ENCODE measurements at places on chromosomes 2 and 18. TPM values are rescaled to one million over a fixed set of nuclear protein-coding genes. Genes with fewer than 3 reads are reported as not detected.

GRCh38 chr2:831622-832021, 119.0 kb upstream of the SNTG2 start:
- H3K36me3 ChIP-seq, result no peaks in the 10 kb centered on the region
- no peak overlapping the region for H3K27ac ChIP-seq
- no peak for DNase-seq
- no peaks in the 10 kb centered on the region for H3K27me3 ChIP-seq
- no peaks in the 10 kb centered on the region for H3K4me1 ChIP-seq

DOCK10 gene
- 222 TPM for total RNA-seq

DNA sequence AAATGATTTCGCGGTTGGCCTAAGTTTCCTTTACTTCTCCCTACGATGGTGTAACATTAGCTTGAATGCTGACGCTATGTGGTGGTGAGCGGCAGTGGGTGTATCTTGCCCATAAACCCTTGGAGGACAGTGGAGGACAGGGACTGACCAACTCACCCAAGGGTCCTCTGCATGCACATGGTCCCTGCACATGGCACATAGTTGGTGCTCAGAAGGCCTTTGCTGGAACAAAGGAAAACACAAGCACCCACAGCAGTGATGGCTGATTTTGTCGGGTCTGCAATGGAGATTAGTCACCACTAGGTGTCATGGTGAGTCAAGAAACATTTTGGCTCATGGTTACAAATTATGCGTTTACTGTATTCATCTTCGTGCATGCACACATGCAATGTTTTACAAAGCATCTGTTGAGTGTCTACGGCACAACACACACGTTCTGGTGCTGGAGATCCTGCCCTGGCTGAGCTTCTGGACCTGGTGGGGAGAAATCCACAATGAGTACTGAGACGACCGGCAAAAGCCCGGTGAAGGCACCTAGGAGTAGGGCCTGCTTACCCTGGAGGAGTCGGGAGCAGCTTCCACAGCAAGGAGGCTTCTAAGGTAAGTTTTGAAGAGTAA, 44.0 kb downstream of the PDCL3 start:
- H3K4me3 ChIP-seq, result no peak overlapping the region
- H3K27ac ChIP-seq, result no peak overlapping the region
- H3K36me3 ChIP-seq, result no peaks in the 10 kb centered on the region

TUBB8B gene
- total RNA-seq, result not detected

- H3K4me3 ChIP-seq, result no peak overlapping the region
- H3K27me3 ChIP-seq, result peaks cover 16% of the 10 kb centered on the region
- DNase-seq, result no peak
- H3K4me1 ChIP-seq, result peaks cover 12% of the 10 kb centered on the region
- no peaks in the 10 kb centered on the region for H3K36me3 ChIP-seq
Observed at GRCh38 chr2:24010477-24011249, 778 bp downstream of the MFSD2B start.

DNA sequence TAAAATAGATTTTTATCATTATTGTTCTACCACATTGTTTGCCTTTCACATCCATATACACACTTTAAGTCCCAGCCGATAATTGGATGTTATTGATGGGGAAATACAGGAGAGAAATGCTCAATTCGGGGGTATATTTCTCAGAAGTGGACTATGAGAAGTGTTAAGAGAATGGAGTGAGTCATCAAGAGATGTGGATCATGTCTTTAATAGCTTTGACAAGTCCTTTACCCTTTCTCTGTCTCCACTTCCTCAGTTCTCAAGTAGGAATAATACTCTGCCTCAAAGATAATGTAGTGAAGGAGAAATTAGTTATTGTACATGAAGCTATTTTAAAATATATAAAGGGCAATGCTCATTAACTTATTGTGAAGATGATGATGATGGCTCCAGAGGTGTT, 1017.6 kb upstream of the PIK3C3 start:
- no peaks in the 10 kb centered on the region for H3K4me1 ChIP-seq
- no peak overlapping the region for H3K27ac ChIP-seq
- no peaks in the 10 kb centered on the region for H3K27me3 ChIP-seq
- no peak for DNase-seq

DNA sequence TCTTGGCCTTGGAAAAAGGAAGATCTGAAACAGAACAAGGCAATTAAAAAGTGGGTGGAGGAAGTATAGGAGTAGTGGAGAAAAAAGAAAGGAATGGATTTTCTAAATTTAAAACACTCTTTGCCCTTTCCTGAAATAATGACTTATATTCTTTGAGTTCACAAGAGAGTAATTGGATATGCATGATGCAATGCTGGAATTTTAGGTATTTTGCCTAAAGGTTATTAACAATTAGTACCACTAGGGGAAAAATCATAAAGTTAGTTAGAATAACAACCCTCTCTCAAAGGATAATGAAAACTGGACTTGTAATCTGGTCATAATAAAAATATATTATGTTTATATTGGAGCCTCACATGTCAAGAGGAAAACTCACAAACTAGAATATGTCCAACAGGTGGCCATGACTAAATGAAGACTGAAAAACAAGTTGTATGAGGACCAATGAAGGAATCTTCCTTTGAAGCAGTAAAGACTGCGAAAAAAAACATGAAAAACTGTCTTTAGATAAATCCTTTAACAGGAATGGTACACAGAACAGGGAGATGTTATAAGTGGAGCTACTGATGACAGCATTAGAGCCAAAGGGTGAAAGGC, 281.8 kb downstream of the NCKAP5 start:
- H3K4me3 ChIP-seq, result no peak overlapping the region
- DNase-seq, result no peak
- H3K36me3 ChIP-seq, result no peaks in the 10 kb centered on the region
- no peaks in the 10 kb centered on the region for H3K4me1 ChIP-seq

GRCh38 chr2:72132981-72133720, 14.5 kb downstream of the CYP26B1 start:
- no peak overlapping the region for H3K27ac ChIP-seq
- H3K36me3 ChIP-seq, result no peaks in the 10 kb centered on the region
- no peaks in the 10 kb centered on the region for H3K27me3 ChIP-seq
- no peaks in the 10 kb centered on the region for H3K4me1 ChIP-seq

DNA sequence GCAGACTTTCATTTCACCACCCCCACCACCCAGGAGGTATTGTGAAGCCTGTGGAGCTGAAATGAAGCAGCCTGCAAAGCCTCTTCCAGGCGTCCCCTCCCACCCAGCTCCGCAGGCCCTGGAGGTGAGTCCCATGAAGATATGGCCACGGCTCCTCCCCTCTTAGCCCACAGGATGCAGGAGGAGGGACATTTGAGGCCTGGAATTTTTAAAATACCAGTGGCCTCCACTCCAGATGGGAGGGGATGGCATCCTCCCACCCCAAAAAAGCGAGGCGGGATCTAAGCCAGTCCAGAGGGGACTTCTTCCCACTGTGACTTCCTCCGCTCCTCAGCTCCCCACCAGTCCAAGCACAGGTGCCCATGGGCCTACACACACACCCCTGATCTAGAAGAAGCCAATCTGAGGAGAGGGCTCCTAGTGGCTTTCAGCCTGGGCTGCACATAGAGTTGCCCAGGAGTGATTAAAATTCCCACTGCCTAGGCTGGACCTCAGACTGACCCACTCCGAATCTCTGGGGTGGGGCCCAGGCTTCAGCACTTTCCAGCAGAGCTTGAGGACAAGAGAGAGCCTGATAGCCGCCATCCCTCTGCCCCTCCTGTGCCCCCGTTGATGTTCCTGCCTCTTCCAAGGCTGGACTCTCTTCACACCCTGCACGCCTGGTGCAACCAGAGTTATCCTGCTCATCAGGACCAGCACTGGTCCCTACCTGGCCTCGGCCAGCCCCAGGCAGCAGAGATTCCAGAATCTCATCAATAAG, 206.9 kb downstream of the TNS1 start:
- H3K36me3 ChIP-seq, result no peaks in the 10 kb centered on the region
- no peaks in the 10 kb centered on the region for H3K4me1 ChIP-seq
- no peak overlapping the region for H3K27ac ChIP-seq
- H3K4me3 ChIP-seq, result no peak overlapping the region
- H3K27me3 ChIP-seq, result no peaks in the 10 kb centered on the region

GRCh38 chr2:196335221-196335634, 163.8 kb upstream of the STK17B start:
- no peak for DNase-seq
- H3K36me3 ChIP-seq, result no peaks in the 10 kb centered on the region
- H3K4me1 ChIP-seq, result no peaks in the 10 kb centered on the region
- H3K27me3 ChIP-seq, result no peaks in the 10 kb centered on the region

GRCh38 chr2:9944330-9944758, 7.1 kb upstream of the GRHL1 start:
- no peaks in the 10 kb centered on the region for H3K36me3 ChIP-seq
- H3K4me3 ChIP-seq, result no peak overlapping the region
- H3K4me1 ChIP-seq, result no peaks in the 10 kb centered on the region
- H3K27me3 ChIP-seq, result peaks cover 16% of the 10 kb centered on the region

GRCh38 chr2:159907909-159908308, 109.9 kb upstream of the CD302 start:
- no peak for DNase-seq
- H3K4me1 ChIP-seq, result peaks cover 26% of the 10 kb centered on the region
- H3K4me3 ChIP-seq, result no peak overlapping the region
- no peaks in the 10 kb centered on the region for H3K27me3 ChIP-seq

ANKRD23 gene
- 16.4 TPM for total RNA-seq

- DNase-seq, result no peak
- H3K36me3 ChIP-seq, result no peaks in the 10 kb centered on the region
- H3K4me1 ChIP-seq, result no peaks in the 10 kb centered on the region
- H3K27me3 ChIP-seq, result peaks cover 9% of the 10 kb centered on the region
- no peak overlapping the region for H3K4me3 ChIP-seq
Observed at GRCh38 chr2:189536830-189537229, 43.8 kb downstream of the SLC40A1 start.

DNA sequence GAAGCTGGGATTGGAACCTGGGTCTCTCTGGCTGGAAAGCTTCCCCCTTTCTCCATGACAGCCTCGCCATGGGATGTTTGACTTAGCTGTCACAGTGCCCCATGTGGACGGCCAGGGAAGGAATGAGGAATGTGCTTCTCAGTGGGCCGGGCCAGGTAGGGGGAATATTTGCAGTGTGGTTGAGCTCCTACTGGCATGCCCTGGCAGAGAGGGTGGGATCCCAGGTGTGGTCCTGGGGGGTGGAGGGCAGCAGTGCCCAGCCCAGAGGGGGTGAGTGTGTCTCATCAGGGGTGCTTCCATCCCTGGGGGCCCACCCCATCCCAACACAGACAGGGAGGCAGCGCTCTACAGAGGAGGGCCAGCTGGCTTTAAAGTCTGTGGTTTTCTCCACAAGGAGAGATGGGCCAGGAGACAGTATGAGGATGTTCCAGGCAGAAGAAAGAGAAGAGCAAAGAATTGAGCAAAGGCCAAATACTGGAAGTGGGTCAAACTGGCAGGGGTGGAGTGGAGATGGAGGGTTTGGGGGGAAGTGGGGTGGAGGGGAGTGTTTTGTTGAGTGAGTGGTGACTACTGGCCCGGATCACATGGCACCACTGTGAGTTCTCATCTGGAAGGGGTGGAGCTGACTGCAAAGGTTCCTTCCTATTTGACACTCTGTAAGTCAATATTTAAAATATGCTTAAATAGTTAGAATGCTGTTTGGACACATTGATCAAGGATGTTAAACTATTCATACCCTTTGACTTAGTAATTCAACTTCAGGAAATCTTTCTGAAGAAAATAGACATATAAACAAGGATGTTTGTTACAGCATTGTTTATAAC, 94.0 kb downstream of the MYCN start:
- no peak for DNase-seq
- H3K36me3 ChIP-seq, result no peaks in the 10 kb centered on the region
- H3K27me3 ChIP-seq, result no peaks in the 10 kb centered on the region
- no peak overlapping the region for H3K4me3 ChIP-seq
- no peaks in the 10 kb centered on the region for H3K4me1 ChIP-seq
- H3K27ac ChIP-seq, result no peak overlapping the region

GRCh38 chr2:43384143-43384542, 157.7 kb upstream of the ZFP36L2 start:
- H3K27ac ChIP-seq, result no peak overlapping the region
- H3K4me3 ChIP-seq, result no peak overlapping the region
- no peak for DNase-seq
- H3K4me1 ChIP-seq, result no peaks in the 10 kb centered on the region
- peaks cover 2% of the 10 kb centered on the region for H3K36me3 ChIP-seq
- H3K27me3 ChIP-seq, result no peaks in the 10 kb centered on the region

GAD1 gene
- not detected for total RNA-seq

GKN2 gene
- total RNA-seq, result not detected

GRCh38 chr2:213551526-213551925, 267.3 kb downstream of the SPAG16 start:
- DNase-seq, result no peak
- H3K4me3 ChIP-seq, result no peak overlapping the region
- H3K4me1 ChIP-seq, result no peaks in the 10 kb centered on the region
- H3K27ac ChIP-seq, result no peak overlapping the region
- H3K27me3 ChIP-seq, result no peaks in the 10 kb centered on the region

STPG4 gene
- 0.32 TPM for total RNA-seq

CBLN2 gene
- total RNA-seq, result not detected

DNA sequence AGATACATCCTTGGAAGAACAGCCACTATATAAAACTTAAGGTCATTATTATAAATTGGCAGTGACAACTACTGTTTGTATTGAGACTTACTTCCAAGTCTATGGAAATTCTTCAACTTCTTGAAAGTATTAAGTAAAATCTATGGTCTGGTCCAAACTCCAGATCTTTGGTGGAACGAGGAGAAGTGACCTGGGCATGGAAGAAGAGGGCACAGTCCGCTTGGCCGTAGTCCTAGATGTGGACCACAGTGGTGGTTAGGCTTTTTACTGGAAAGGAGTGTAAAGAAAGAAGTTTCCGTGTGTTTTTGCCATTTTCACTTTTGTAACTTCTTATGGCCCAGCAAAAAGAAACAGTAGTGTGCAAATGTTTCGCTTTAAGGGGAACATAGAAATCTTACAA, 9.8 kb downstream of the RAB12 start:
- H3K4me3 ChIP-seq, result no peak overlapping the region
- DNase-seq, result no peak
- H3K27me3 ChIP-seq, result no peaks in the 10 kb centered on the region
- H3K36me3 ChIP-seq, result peaks cover 7% of the 10 kb centered on the region

DRC1 gene
- total RNA-seq, result not detected

FAM237A gene
- not detected for total RNA-seq

- H3K36me3 ChIP-seq, result no peaks in the 10 kb centered on the region
- H3K27me3 ChIP-seq, result peaks cover 6% of the 10 kb centered on the region
- H3K27ac ChIP-seq, result no peak overlapping the region
- DNase-seq, result no peak
Observed at GRCh38 chr18:22185273-22185672, 15.9 kb downstream of the GATA6 start.

KHK gene
- 5.3 TPM for total RNA-seq

DNA sequence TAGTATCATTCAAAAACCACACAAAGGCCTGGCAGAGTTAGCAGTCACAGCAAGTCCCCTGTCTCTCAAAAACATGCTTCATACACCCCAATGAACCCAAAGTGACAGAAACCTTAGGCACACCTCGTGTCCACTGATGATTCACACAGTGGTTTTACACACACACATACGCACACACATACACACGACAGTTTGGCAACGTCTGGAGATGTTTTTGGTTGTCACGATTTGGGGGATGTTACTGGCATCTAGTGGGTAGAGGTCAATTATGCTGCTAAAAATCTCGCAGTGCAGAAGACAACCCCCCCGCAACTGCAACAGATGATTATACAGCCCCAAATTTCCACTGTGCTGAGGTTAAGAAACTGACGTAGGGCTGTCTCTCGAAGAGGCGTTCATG, 72.9 kb upstream of the PARD3B start:
- no peaks in the 10 kb centered on the region for H3K27me3 ChIP-seq
- H3K4me3 ChIP-seq, result no peak overlapping the region
- no peak for DNase-seq
- H3K27ac ChIP-seq, result no peak overlapping the region
- H3K4me1 ChIP-seq, result no peaks in the 10 kb centered on the region
- H3K36me3 ChIP-seq, result no peaks in the 10 kb centered on the region

PSMD14 gene
- total RNA-seq, result 38.6 TPM

GRCh38 chr2:172865422-172865821, 129.8 kb downstream of the RAPGEF4 start:
- no peak overlapping the region for H3K4me3 ChIP-seq
- no peak for DNase-seq
- H3K27ac ChIP-seq, result no peak overlapping the region
- peaks cover 2% of the 10 kb centered on the region for H3K27me3 ChIP-seq
- no peaks in the 10 kb centered on the region for H3K36me3 ChIP-seq
- no peaks in the 10 kb centered on the region for H3K4me1 ChIP-seq

Data from CD4-positive, CD25-positive, alpha-beta regulatory T cell (primary cell).